DMS53 (cell line): ENCODE measurements at places on chromosomes 5 and 9.

- no peak for DNase-seq
Measured at GRCh38 chr5:59864718-59865117, 28.8 kb downstream of the PDE4D start.

DNA sequence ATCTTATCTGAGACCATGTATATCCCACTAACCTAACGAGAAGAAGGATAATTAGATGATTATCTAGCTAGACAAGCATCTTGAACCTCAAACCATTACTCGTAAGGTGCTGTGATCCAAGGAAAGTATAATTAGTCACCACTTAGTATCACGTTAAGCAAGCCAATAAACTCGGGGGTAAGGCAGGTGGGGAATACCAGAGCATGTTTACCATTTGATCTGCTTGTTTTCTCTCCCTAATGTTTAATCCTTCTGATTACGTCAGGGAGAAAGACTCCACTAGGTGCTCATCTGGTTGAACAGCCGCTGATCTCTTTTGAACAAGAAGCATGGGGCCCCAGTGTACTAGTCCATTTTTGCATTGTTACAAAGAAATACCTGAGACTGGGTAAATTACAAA, 69.9 kb upstream of the SLC1A1 start:
- DNase-seq: peak; percentile 39

DNA sequence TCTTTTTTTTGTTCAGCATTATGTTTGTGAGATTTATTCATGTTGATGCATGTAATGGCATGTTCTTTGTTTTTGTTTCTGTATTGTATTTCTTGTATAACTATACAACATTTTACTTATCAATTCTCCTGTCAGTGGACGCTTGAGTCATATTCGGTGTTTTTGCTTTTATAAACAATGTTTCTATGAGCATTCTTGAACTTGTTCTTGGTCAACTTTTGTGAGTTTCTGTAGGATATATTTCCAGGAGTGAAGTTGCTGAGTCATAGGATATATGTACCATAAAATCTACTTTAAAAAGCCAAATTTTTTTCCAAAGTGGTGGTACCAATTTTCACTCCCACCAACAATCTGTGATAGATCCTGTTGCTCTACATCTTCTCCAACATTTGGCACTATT, 104.8 kb downstream of the VCAN start:
- no peak for DNase-seq

- DNase-seq: no peak
Measured at GRCh38 chr5:143432658-143433239, 29.3 kb upstream of the NR3C1 start.

- no peak for DNase-seq
Measured at GRCh38 chr5:17400724-17401469, 97.1 kb upstream of the TAF11L2 start.

DNA sequence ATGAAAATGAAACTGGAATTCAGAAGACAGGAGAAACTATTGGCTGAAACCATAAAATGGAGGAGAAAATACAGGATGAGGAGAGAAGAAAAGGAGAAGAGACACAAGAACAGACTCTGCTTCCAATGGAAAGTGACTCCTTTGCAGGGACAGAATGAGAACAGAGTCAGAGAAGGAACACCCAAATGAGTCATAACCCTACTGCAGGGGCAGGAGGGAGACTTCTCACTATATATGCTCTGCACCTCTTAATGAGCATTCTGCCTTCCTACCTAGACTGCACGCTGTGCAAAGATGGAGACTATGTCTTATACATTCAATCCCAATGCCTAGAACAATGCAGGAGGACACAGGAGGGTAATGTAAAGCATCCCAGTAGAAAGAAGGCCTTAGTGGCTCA, 2.1 kb downstream of the SAXO1 start:
- no peak for DNase-seq

- DNase-seq: no peak
Measured at GRCh38 chr5:88979726-88980125, 96.7 kb upstream of the MEF2C start.

DNA sequence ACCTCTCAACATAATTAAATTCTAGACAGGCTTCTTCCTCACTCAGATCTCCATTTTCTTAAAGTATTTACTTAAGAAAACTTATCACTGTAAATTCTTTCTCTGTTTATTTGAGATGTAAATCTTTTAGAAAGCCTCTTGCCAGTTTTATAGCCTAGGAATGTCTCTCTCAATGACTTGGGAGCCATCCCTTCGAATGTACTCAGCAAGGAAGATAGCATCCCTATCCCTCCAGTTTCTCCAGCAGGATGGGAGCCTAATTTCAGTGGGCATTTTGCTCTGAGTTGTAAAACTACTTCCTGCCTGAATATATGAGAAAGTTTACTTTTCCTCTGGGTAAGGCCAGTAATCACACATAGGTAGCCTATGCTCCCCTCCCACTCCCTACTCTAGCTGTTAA, 558.5 kb upstream of the ARRDC3 start:
- DNase-seq: no peak

DNA sequence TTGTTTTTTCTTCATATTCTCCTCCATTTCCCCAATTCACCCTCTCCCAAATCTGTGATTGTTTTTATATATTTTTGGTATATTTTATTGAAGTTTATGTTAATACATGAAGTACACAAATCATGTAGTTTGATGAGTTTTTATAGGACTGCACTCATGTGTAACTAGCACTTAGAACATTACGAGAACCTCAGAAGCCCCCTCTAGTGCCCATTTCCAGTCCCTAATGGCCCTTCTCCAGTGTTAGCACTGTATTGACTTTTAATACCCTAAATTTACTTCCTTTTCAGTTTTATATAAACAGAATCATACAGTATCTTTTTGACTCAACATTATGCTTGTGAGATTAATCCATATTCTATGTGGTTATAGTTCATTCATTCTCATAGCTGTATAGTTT, 18.5 kb upstream of the FKTN start:
- peak; percentile 2 for DNase-seq

GRCh38 chr9:130193531-130194377, 21.6 kb downstream of the NCS1 start:
- DNase-seq: no peak

DNA sequence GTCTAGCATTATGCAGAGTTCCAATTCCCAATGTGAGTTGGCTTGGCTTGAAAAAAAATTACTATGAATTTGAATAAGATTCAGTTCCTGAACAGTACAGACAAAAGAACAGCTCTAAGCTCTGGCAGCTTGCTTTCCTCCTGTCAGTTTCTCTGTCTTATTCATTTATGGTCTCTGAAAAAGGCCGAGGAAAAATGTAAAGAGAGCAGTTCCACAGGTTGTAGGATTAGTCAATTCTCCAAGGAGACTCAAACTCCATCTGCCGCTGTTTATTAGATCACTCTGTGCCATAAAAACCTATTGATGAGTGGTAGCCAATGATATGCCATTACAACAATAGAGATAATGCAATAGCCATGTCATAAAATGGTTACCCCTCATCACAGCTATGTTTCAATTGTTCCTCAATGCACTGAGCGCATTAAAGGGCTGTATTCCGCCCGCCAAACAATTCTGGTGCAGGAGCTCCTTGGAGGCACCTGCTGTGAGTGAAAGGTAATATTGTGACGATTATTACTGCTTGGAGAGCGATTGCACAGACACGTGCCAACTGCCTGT, 188.2 kb downstream of the ARRDC3 start:
- DNase-seq: no peak

DNA sequence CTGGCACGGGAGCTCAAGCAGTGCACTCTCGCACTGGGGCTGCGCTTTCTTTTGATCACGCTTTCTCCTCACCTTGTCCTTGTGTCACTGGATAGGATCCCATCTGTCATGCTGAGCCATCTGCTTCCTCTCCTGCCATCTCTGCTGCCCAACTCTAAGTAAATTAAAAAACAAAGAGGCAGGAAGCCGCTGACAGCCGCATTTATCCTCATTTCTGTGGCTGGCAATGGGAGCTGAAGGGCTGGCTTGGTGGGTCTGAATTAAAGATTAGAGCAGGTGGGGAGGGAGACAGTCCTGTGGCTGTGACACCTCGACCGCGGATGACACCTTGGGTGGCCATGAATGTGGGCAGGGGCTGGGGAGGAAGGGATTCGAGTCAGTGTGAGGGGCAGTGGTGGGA, 159.2 kb upstream of the ALDH1B1 start:
- peak; percentile 57 for DNase-seq

DNA sequence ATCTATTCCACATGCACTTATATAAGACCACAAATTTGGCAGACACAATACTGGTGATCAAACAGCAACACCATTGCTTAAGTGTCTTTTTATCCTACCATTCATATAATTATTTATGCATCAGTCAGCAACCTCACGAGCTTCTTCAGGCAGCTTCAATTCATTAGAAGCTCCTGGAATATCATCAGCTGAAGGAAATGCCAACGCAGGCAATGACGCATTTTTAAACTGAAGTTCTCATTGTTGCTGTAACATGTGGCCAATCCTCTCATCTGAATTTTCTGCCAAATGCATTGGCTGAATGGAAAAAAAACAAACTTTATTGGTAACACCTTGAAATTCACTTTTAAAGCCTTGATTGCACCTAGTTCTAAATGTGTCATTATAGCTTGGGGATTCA, 376.4 kb upstream of the RGMB start:
- DNase-seq: no peak

DNA sequence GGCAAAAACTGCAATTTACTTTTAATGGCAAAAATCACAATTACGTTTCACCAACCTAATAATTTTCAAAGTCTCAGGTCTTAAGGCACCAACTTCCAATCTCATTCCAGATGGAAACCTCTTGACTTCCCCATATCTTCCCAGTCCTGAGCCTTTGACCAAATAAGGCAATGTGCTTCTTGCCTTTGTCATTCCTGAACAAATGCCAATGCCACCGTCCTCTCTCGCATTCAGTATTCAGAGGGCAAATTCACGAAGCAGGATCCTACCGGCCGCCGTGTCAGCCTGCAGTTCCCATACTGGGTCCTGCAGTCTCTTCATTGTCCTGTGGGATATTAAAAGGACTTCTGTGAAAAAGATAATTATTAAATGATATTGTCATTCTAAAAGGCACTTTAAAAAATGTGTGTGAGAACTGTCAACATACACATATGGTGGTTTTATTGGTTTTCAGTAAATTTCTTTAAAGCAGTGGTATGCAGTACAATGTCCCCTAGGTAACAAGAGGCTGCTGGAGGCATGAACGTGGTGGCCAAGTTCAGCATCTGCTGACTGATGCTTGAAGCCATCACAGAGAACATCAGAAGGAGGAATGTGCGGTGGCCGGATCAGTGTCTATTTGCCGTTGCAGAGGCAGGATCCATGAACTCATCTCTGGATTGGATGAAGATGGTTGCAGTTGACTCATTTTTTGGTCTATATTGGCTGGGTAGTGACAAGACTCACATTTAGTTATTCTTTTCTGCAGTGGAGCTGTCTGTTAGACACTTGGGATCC, 101.4 kb upstream of the IRX4 start:
- DNase-seq: no peak

GRCh38 chr9:72257814-72258213, 107.2 kb downstream of the ZFAND5 start:
- peak; percentile 61 for DNase-seq

GRCh38 chr5:79702606-79703380, 13.2 kb downstream of the CMYA5 start:
- DNase-seq: peak; percentile 53

- no peak for DNase-seq
Measured at GRCh38 chr5:159440968-159441367, 110.7 kb upstream of the IL12B start.

DNA sequence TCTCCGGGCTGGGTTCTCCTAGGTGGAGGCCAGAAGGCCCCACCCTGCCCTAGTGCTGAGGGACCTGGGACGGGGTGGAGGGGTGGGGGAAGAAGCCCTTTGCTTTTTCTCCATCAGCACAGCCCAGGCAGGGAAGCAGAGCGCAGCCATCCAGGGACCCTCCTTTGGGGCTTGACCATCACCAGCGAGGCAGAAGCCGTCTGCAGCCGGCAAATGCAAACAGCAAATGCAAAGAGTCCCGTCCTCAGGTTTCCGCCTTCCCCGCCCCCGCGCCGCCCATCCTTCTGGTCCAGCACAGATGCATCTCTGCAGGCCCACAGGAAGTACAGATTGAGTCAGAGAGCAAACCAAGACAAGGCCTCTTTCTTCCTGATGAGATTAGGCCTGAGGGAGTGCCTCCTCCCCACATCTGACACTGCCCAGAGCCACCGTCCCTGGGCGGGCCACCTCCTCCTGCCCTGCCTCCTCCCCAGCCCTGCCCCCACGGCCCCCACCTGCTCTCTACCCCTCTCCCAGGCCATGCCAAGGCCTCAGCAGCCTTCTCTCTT, 23.4 kb downstream of the CORO2A start:
- no peak for DNase-seq

DNA sequence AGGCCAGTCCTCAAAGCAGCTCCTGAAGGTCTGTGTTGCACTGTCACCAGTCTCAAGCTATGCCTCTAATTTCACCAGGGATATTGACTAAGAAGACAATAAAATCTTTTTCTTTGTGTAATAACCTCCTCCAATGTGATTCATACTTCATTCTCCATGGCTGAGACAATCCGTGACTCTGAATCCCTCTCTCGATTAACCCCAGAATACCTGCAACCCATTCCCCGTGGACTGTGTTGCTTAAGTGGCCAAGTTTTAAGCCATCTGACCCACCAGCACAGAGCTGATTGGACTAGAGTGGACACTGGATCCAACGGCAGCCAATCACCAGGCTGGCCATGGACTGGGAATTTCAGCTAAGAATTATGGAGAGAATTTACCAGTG, 5.4 kb upstream of the CCIN start:
- no peak for DNase-seq

GRCh38 chr9:35579130-35579529, 25.9 kb upstream of the TESK1 start:
- no peak for DNase-seq

GRCh38 chr9:2691626-2692025, 25.7 kb upstream of the KCNV2 start:
- no peak for DNase-seq

DNA sequence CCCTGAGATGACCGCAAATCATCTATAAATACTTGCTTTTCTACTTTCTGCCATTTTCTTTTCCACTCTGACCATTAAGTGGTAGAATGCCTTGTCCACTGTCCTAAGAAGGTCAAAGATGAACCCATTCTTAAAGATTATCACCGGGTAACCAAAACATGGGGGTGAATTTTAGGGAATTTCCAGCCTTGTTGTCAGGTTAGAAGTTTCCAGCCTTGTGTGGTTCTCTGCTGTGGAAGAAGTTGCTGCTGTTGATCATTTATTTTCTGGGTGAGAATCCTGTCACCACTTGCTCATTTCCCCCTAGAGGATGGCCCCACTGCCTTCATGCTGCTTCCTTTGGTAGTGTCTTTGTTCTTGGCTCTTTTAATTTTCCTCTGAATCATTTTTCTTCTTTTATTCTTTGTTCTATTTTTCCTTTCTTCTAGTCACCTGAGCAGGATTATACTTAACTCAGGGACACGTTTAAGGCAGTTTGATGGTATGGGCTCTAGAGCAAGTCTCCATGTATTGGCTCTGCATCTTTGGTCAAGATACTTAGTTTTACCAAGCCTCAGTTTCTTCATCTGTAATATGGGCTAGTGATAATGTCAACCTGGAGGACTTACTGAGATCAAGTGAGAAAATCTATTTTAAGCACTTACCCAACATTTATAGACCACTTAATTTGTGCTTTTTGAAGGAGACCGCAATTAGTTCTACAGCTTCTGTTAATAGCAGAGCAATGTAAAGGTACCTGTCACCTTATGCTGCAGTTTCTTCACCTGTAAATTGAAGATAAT, 266.2 kb downstream of the ARHGAP26 start:
- peak; percentile 21 for DNase-seq
